ENCODE measurements at places on chromosomes 12 and 14.

- no peak for DNase-seq
Observed at GRCh38 chr12:100554608-100555077, 18.8 kb upstream of the GAS2L3 start.

DNA sequence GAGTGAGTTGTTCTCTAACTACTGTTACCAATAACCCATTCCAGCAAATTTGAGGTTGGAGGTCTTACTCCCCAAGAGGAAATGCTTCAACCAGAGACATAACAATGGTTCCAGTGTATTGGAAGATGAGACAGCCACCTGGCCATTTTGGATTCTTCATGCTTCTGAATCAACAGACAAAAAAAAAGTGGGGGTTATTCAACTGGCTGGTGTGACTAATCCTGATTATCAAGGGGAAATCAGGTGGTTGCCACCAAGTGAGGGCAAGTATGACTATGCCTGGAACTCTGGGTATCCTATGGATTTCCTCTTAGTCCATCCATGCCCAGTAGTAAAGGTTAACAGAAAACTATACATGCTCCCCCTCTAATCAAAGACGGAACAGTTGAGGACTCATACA is 29.9 kb upstream of the ZNF641 start:
- no peak for DNase-seq

GRCh38 chr12:49325606-49326005 is 2.6 kb downstream of the TROAP start:
- no peak for DNase-seq

DNA sequence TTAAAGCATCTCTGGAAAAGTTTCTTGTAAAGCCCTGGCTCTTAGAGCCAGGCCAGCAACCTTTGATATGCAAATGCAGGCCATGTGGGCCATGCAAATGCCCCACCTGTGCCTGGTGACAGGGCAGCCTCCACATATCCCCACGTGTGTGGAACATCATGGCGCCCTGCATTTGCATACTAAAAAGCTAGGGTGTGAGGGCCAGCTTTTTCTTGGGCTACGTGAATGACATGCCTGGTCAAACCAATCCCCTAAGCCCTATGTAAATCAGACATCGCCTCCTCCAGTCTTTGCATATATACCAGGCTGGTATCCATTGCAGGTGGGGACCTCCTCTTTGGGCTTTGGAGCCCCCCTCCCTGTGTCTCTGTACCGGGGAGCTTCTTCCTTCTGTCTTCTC is 6.4 kb downstream of the CSRP2 start:
- no peak for DNase-seq

GRCh38 chr12:121576851-121577391 is 3.9 kb downstream of the KDM2B start:
- DNase-seq = no peak

Measured in cortex of kidney (tissue), 1 donor.